ENCODE measurements at places on chromosomes 13 and 19.

DNA sequence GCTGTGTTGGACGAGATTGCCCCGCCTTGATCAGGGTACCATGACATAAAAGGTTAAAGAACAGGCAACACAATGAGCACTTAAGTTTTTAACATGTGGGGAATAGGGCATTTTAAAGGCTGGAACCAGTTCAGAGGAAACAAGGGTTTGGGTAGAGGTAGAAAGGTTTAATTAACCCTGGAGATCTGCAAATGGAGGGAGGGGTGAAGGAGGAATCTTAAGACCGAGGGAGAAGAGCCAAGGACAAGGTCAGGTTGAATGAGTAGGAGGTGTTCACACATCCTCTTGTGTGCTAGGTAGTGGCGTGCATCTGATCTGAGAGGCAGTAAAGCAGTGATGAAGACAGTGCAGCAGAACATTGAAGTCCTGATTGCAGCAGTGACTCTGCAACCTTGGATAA, 28.5 kb downstream of the SKA3 start:
- DNase-seq = no peak

DNA sequence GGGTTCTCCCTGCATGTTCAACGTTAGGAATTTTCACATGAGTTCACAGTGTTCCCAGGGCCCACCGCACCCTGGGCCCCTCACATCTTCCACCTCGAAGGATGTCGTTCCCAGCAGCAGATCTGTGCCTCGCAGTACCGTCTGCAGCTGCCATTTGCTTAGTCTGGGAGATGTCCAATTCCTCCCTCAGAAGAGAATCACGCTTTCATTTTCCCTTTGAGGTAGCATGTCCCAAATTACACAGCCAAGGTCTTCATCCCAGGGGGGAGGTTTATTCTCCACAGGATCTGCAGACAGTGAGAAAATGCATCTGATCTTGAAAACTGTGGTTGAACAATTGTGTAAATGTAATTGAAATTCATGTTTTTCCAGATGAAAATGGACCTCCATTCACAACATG, 150.2 kb downstream of the DCT start:
- no peak for DNase-seq

DNA sequence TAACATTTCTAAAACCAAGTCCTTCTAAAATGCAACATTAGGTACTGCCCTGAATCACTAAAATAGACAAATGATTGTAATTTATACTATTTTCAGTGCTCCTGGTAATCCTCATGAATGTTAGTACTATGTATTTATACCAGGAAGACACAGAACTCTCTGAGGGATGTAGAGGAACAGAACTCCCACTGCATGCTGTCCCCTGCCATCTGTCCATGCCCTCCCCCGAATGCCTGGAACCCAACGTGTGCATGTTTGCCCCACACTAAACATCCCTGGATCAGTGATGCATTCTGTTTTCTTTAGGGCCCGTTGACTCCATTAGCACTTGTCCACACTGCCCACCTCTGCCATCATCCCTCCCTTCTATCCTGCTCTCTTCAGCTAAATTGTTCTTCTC, 26.5 kb downstream of the ENOX1 start:
- DNase-seq = no peak

GRCh38 chr19:16435238-16435917, 36.4 kb downstream of the EPS15L1 start:
- DNase-seq = peak; percentile 11

- DNase-seq = no peak
Observed at GRCh38 chr13:23608701-23609413, 38.6 kb downstream of the TNFRSF19 start.

DNA sequence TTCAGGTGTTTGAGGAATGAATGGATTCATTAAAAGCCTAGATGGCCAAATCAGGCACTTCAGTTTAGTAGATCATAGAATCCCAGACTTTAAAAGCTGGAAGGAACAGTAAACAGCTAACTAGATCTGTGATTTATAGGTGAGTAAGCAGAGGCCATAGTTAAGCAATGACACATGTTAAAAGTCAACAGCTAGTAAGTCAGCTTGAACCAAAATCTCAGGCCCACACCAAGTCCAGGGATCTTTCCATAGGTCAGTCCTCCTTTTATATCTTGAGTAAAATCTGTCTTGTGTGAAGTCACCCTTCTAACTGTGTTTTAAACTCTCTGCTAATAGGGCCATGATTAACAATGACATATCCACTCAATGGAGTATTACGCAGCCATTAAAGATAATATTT, 275.5 kb upstream of the SOX21 start:
- DNase-seq = no peak

DNA sequence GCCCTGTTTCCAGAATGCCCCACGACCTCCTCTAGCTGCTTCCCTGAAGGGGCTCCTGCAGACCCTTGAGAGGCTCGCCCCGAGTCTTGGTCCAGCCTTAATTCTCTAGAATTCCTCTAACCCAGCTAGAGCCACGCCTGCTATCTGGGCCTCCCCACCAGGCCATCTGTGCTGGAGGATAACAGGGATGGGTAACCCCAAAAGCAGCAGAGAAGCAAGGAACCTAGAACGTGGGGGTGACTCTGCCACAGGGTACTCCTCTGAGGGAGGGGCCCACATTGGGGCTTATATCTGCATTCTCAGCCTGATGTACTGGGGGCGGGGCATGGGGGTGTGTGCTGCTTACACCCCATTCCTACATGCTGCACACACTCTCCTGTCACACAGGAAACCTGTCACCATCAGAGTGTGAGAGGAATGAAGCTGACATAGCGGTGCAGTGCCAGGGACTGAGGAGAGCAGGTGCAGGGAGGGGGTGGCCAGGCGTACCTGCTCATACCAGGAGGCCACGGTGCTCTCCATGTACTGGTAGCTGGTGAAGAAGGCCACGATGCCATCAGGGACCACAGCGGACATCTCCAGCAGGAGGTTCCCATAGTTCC, 13.8 kb downstream of the KLC3 start:
- DNase-seq = no peak

DNA sequence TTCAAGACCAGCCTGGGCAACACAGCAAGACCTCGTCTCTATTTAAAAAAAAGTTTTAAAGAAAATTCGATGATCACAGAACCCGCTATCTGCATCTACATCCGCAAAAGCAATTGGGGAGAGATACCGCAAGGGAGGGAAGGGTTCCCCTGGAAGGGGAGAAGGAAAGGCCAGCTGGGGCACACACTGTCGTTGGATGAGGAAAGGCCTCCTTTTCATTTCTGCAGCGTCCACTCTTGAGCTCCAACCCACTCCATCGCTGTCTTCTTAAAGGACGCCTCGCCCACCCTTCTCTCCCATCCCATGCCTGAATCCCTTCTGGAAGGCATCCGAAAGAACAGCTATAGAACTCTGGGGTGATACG, 3.2 kb upstream of the PRKCG start:
- DNase-seq = no peak

- DNase-seq = no peak
Observed at GRCh38 chr13:70613295-70613694, 505.0 kb upstream of the KLHL1 start.

GRCh38 chr13:24691381-24691780, 11.2 kb downstream of the ATP12A start:
- no peak for DNase-seq

DNA sequence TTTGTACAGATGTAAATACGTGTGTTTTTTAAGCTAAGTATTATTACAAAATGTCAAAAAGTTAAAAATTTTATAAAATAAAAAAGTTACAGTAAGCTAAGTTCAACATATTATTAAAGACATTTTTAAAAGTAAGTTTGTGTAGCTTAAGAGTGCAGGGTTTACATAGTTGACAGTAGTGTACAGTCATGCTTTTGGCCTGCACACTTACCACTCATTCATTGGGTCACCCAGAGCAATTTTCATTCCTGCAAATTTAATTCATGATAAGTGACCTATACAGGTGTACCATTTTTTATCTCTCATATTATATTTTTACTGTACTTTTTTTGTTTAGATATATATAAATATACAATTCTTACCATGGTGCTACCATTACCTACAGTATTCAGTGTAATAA, 769.9 kb upstream of the SLITRK6 start:
- no peak for DNase-seq

DNA sequence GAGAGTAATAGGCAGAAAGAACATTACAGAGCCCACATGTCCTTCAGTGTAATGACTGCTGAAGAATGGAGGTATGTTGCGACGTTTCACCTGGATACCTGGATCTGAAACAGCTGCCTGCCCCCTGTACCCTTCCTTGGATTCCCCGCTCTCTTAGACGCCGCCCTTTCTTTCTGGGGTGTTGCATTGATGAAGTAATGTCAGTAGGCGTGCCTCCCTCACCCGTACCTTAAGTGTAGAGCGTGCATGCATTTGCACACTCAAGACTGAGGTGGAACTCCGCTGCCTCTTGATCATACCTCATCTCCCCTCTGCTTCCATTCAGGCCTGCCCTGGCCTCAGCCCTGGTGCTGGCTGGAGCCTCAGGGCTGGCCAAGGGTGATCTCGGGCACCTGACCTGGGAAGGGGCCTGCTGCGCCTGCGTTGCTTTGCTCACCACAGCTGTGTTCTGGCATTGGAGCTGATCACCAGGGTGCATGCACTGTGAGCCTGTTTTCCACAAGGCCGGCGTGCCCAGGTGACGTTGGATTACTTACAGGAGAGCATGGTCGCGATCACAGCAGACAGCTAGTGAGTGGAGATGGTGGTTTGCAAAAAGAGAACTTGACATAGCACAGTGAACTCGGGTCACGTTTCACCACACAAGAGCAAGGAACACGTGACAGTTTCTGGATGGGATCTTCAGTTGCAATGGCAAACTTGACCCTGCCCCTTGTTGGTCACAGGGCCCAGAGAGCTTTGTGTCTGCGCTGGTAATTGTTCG, 99.0 kb downstream of the ARHGEF7 start:
- DNase-seq = no peak

DNA sequence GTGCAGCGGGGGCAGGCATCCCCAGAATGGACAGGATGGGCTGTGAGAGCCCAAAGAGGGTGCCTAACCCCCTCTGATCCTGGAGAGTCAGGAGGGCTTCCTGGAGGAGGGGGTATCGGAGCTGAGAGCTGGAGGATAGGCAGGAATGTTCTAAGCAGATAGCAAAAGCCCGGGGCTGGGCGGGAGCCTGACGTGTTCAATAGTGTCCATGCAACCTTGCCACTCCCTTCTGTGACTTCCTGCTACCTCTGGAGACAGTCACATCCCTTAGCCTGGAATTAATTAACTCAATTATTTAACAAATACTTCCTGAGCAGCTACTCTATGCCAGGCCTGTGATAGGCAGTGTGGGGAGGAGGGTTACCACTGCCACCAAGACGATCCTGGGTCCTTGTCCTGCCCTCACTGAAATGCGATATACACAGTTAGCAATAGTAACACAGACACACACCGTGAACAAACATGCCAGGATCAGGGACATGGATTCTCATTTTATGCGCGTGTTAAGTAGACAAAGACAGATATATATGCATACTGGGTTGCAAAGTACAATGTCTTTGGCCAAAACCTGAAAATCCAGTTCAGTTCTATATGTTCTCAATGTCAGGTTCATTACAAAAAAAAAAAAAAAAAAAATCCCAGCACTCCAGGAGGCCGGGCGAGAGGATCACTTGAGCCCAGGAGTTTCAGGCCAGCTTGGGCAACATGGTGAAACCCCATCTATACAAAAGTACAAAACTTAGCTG, 10.7 kb downstream of the AP2S1 start:
- DNase-seq = no peak

GRCh38 chr19:5296021-5296420, 44.6 kb downstream of the PTPRS start:
- DNase-seq = no peak

DNA sequence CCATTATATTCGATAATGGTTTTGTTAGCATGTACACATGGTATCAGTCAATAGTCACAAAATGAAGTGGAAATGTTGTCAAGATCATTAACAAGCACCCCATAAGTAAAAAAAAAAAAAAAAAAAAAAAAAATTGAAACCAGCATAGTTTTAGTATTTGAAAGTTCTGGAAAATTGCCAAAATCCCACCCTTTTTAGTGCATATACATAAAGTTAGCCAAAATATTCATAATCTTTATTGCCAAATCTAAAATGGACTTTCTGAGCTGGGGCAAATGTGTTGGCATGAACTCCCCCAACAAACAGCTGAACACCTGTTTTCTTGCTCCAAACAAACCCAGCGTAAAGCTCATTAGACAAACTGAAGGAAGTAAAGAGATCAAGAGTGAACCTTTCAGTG, 73.9 kb downstream of the MZT1 start:
- no peak for DNase-seq

DNA sequence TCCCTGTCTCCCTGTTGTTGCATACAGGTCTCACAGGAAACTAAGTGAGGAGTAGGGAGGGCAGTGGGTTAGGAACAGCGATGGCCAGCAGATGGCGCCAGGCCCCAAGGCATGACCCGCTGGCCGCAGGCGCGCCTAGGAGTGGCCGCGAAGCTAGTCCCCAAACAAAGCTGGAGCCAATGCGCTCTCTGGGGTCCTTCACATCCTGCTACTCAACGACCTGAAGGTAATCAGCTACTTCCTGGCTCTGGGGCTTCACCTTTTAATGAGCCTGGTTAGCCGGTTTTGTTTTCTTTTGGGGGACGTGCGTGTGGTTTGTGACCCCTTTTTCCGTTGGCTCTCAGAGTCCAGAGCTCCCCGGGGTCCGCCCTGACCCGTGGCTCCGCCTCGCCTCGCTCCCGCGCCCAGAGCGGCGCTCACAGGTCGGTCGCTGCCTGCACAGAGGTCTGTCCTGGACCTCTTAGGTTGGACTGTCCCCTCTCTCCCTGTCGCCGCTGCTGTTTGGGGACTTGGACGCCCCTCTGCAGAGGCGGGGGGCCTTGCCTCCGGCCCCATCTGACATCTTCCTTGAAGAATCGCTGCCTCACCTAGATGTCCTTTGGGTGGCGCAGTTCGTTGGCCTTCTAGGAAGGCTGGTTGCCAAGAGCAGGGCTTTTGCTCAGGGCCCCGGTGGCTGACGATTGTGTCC, 62.2 kb upstream of the GTF3A start:
- DNase-seq = peak; percentile 50
